ENCODE measurements at places on chromosomes 7 and 10.

DNA sequence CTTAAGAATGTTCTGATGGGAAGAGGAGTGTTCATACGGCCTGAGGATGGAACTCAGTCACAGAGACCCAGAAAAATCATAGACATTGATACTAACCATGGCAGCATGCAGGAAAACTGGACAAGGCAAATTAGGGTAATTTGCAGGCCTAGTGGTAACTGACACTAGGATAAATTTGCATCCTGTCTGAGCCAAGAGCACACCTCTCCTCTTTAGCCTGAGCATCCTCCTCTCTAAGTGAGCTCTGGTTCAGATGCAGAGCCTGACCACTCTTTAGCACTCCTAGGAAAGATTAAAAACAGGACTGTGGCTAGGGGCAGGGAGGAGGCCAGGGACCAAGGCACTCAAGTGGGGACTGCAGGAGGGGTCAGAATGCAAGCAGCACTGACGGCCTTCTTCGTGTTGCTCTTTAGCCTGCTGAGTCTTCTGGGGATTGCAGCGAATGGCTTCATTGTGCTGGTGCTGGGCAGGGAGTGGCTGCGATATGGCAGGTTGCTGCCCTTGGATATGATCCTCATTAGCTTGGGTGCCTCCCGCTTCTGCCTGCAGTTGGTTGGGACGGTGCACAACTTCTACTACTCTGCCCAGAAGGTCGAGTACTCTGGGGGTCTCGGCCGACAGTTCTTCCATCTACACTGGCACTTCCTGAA, at the start of gene TAS2R41:
Gene TAS2R41, plus strand, starts transcription at position 373 of the 650 bp plus-strand sequence. Its CDS starts 0 bp downstream, at position 373.
- no peak for DNase-seq

- no peak for DNase-seq
Measured at GRCh38 chr10:61018146-61018545, 74.2 kb upstream of the RHOBTB1 start.

GRCh38 chr7:5997210-5997808, 11.5 kb downstream of the PMS2 start:
- no peak for DNase-seq

GRCh38 chr7:45021604-45022296, 21.7 kb downstream of the CCM2 start:
- DNase-seq, result no peak

- DNase-seq, result no peak
Measured at GRCh38 chr10:17685233-17685840, 41.4 kb downstream of the STAM start.

DNA sequence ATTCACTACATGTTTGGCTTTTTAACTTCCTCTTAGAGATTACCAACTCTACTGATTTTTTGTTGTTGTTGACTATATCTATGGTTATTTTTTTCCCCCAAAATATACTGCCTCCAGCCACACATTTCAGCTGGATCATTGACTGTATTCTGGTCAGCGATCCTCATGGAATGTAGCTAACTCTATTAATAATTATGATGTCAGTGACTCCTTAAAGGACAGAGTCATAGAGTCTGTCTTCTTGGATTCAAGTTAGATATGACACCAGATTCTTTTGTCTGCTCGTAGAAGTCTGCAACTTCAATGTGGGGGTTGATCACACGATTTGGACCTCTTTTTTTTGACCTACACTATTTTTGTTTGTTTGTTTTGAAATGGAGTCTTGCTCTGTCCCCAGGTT, 33.2 kb downstream of the UBN2 start:
- no peak for DNase-seq

Measured in memory B cell (primary cell).